HTR-8/SVneo (cell line): ENCODE measurements at places on chromosomes 12 and 14.

- no peak for DNase-seq
Measured at GRCh38 chr12:52613384-52614030, 4.9 kb downstream of the KRT73 start.

DNA sequence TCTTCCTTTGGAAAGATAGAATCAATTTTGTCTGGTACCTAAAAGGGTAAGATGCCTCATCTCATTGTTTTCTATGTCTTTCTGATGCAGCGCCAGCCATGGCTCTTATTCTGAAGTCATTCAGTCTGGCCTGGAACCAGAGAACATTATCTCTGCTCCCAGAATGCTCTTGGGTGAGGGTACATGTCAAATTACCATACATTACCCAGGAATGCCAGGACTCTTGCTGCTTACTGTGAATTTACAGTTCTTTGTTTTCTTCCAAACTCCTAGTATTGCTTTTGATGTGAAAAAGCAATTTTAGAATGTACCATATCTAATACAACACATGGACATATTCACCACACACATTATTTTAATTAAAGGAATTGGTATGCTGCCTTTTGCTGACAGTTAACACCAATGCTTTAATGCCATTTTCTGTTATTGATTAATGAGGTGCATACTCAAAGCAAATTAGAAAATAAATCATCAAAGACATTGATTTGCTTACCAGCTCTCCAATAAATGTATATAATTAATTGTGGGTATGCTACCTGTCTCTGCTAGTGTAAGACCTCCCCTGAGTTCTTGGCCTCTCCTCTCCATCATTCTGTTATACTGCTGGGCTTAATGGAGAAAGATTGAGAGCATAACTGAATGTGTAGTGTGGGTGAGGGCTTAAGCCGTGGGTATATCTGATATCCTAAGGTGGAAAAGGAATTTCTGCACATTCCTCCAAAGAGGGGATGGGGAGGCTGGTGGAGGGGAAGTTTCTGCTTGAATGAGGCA, 337.7 kb downstream of the C12orf75 start:
- no peak for DNase-seq

GRCh38 chr12:27898022-27898421, 74.5 kb downstream of the PTHLH start:
- no peak for DNase-seq

GRCh38 chr12:16670456-16671050, 64.6 kb upstream of the LMO3 start:
- no peak for DNase-seq

GRCh38 chr12:24109381-24110039, 160.0 kb upstream of the SOX5 start:
- DNase-seq: no peak

DNA sequence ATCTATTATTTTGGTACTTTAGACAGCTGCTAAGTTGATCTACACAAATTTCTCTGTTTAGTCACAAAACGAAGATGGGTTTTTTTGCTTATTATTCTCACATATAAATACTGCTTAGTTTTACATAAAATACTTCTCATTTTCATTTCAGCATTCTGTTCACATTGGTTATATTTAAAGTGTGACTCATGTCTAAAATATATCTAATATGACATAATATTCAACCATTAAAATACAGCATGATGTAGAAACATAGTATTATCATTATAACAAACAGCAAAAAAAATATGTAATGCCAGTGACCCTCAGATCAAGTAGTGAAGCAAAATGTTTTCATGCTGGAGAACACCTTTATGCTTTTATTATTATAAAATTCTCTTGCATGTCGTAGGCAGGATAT, 63.7 kb downstream of the SH2B3 start:
- no peak for DNase-seq

- DNase-seq: no peak
Measured at GRCh38 chr14:35940291-35940690, 114.2 kb downstream of the BRMS1L start.

GRCh38 chr14:33335366-33335765, 396.7 kb downstream of the NPAS3 start:
- DNase-seq: no peak

DNA sequence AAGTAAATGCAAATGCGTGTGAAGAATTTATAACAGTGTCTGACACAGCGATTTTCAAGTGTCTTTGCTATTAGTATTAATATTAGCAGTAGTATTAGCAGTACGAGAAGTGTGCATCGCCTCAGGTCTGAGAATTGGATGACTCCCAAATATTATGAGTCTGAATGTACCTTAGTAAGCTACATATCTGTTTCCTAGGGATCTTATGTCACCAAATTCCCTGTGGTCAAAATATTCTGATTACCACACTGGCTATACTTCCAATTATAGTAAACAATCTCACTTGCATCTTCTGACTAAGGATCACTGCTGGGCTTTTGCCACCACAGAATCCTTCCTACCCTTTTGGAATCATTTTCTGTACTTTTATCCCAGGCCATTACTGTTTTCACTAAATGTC, 396.0 kb upstream of the MIS18BP1 start:
- DNase-seq: no peak

DNA sequence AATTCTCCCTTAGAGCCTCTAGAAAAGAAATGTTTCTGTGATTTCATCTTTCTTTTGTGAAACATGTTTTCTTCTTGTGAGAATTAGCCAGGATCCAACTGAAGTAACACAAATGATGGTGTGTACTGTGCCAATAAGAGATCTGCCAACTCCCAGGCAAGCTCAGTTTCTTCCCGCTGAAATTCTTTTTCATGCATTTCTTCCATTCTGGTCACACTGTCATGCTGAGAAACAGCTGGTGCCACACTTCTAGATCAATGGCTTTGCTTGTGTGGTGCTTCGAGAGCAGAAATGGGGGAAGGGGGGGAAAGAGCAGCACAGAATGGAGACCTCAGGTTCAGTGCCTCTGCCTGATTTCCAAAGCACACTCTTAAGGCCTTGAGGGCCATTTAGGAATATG, 41.4 kb upstream of the FGF6 start:
- DNase-seq: no peak

- DNase-seq: peak; percentile 58
Measured at GRCh38 chr14:76985540-76986230, 42.8 kb downstream of the IRF2BPL start.

- DNase-seq: no peak
Measured at GRCh38 chr12:10260927-10261326, 46.7 kb upstream of the KLRD1 start.

DNA sequence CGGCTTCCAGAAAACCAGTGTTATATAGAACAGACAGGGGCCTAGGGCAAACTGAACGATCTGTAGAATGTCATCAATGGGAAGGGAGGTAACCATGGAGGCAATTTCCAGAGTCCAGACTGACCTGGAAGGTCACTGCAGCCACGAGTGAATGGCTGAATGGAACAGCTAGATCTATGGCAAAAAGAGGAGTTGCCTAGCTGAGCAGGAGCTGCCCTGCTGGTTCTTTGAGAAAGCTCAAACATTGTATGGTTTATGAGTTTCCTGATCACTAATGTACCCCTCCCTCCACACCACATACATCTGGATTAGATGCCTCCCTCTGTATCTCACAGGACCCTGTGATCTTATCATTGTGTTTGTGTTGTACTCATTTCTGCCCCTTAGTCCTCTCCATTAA, 1.0 kb upstream of the RERG start:
- DNase-seq: no peak

DNA sequence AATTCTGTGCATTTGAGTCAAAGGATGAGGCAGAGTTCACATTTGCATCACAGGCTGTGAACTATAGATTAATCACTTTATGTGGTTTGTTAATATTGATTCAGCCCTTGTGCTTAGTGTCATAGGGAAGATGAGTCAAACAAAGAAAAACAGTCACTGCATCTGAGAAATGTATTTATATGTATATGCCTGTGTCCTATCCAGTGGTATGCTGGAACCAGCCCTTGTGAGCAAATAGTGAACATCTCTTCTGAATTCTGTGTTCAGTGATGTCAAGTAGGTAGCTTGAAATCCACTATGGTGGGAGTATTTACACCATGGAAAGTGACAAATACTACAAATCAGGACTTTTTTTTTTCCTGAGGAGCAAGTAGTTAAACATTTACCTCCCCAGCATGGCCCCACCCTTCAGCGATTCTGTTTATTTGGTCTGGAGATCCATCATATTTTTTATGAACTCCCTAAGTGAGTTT, 128.5 kb downstream of the HMGA2 start:
- no peak for DNase-seq

- DNase-seq: no peak
Measured at GRCh38 chr14:28830115-28830534, 63.5 kb downstream of the FOXG1 start.

- DNase-seq: peak; percentile 54
Measured at GRCh38 chr12:5022465-5023061, 21.1 kb upstream of the KCNA5 start.

DNA sequence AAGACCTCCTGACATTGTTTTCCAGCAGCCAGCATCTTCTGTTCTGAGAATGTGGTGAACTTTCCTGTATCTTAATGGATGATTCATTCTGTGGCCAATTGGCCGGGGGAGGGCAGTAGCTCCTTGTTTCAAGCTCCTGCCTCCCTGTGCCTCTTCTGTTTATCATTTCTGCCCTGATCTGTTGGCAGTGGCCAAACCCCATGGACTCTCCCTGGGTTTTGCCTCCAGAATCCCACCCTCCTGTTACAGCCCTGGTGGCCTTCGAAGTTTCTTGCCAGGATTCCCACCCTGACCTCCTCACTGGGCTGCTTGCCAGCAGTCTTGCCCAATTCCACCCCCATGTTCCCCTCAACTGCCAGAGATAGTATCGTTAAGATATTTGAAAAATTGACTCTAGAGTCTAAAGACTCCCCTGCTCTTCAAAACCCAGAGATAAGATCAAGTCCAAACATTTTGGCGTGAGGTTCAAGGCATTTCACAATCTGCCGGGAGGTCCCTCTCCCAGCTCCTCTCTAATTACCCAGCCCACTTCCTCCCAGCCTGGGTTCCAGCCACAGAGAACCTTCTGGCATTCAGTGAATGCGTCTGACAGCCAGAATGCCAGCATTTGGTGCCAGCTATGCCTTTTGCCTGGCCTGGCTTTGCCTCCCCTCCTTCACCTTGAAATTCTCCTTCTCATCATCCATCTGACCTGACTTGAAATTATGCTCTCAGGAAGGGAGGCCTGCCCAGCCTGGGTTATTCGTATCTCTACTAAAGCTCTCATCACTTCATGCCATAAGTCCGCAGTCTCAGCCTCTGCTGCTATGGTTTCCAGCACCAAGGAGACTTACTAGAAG, 37.7 kb upstream of the TXNRD1 start:
- DNase-seq: peak; percentile 86

DNA sequence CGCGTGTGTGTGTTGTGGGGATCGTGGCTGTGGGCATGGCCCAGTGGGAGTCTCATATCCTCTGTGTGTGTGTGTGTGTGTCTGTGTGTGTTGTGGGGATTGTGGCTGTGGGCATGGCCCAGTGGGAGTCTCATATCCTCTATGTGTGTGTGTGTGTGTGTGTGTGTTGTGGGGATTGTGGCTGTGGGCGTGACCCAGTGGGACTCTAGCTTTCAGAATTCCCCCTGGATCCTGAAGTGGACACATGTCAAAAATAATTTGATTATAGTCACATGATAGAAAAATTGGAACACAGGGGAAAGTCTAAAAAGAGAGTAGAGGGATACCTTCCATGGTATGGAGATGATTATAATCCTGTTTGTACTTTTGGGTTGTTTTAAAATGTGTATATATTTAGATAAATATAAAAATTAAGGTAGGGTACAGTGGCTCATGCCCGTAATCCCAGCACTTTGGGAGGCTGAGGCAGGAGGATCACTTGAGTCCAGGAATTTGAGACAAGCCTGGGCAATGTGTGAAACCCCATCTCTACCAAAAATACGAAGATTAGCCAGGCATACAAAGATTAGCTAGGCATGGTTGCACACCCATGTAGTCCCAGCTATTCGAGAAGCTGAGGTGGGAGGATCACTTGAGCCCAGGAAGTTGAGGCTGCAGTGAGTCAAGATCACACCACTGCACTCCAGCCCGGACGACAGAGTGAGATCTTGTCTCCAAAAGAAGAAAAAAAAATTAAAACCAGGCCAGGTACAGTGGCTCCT, 11.0 kb downstream of the PAPLN start:
- DNase-seq: no peak

DNA sequence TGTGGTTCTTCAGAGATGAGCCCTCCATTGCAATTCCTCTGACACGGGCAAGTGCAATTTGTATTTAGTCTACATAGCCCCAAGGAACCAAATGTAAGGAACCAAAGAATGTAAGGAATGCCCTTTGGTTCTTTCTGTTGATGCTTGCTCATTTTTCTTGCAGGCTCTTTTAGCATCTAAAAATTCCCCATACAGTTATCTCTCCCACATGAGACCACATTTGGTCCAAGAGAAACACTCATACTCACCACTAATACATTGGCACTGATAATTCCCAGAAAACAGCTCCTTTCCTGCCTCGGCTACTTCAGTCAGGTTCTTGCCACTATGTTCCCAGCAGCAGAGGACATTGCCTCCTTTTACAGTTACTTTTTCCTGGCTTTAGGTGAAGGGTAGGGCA, 332.6 kb downstream of the AEBP2 start:
- DNase-seq: no peak

DNA sequence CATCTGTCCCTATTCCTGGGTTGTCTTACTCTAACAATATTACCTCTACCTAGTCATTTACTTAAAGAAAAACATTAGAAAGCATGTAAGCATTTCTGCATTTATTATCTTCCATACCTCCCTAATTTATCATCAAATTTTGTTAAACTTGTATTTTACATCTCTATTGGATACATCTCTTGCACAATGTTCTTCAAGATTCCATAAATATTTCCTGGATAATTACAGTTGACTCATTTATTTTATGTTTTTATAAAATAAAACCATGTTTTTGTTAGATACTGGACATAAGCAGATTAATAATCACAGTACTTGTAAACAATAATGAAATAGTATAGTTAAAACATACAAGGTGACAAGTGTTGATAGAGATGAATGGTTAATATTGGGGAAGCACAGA, 209.0 kb downstream of the TMTC3 start:
- no peak for DNase-seq

GRCh38 chr12:112466835-112467234, 48.1 kb downstream of the PTPN11 start:
- no peak for DNase-seq

- DNase-seq: no peak
Measured at GRCh38 chr12:121089031-121089812, 43.5 kb upstream of the P2RX7 start.

DNA sequence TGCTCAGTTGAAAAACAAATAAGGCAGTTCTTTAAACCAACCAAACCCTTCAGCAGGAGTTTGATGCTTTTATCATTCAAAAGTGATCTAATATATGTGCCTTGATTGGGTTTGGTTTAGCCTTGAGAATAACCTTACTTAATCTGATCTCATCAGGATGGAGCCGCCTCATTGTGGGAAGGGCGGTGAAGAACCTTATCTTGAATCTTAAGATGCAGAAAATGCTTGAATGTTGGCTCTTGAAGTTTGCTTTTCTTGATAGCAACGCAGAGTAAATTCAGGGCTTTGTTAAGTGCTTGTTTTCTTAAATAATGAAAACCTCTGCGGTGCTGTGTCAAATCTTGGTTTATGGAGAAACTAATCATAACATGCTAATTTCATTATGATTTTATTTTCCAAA, 138.2 kb downstream of the MON2 start:
- peak; percentile 26 for DNase-seq
